ENCODE measurements at places on chromosomes 13 and 19.

DNA sequence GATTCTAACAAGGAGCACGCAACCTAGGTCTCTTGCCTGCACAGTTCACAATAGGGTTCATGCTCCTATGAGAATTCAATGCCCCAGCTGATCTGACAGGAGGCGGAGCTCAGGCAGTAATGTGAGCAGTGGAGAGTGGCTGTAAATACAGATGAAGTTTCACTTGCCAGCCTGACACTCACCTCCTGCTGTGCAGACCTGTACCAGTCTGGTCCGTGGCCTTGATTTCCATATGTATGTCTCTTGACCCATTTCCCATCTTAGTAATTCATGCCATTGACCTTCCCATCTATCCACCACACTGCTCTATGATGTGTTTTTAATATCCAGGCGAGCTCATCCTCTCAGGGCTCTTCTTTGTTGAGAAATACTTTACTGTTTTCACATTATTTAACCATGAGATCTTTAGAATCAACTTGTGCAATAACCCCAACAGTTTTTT, 95.2 kb downstream of the LRCH1 start:
- DNase-seq: no peak

- DNase-seq: no peak
These were observed 789.8 kb downstream of the SLITRK6 start for GRCh38 chr13:85009447-85009846.

DNA sequence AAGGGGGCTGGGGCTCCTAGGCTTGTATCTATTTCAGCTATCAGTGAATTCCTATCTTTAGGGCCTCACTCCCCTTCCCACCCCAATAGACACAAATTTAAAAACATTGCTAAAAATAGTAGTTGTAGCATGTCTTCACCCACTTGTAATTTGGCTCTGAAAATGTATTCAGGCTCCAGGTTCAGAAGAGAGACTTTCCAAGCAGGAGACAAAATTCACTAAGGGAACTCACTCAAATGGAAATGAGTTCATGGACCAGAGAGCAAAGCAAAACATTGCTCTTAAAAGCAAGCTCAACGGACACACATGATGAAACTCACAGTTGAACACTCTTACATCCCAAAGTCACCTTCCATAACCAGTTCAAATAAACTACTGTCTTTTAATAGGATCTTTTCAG, 36.8 kb downstream of the PHF11 start:
- no peak for DNase-seq

DNA sequence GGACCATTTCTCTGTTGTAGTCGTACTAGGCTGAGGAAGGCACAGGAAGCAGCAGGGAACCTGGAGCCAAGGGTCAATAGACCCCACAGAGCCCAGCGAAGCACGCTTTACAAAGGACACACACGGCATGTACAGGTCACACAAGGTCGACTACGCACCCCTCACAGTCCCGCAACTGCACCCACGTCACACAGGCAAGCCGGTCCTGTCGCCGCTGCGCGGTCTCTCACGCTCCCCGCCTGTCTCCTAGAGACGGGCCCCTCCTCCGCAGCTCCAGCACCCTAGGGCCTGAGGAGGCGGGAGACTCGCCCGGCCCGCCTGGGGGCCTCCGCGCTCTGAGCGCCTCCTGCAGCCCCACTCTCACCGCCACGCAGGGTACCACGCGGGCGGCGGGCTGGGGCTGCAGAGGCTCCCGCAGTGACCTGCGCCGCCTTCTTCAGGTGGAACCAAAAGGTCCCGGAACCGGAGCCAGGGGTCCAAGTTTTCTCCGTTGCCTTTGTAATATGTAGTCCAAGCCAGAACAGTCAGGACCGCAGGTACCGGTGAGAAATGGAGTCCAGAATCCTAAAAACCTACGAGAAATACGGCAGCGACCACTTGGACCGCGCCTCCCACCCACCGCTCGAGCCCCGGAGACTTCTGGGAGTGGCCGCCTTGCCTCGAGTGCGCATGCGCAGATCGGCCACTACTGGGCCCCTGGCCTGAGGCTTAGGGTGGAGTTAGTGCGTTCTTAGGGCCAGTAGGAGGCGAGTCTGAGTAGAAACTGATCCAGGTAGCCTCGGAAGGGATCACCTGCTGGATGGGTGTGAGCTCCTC, at the start of gene ZNF607:
Gene ZNF607, minus strand, starts transcription at position 651 of the 816 bp plus-strand sequence. CDS start 8,143 bp downstream, outside the sequence.
- peak; percentile 61 for DNase-seq

DNA sequence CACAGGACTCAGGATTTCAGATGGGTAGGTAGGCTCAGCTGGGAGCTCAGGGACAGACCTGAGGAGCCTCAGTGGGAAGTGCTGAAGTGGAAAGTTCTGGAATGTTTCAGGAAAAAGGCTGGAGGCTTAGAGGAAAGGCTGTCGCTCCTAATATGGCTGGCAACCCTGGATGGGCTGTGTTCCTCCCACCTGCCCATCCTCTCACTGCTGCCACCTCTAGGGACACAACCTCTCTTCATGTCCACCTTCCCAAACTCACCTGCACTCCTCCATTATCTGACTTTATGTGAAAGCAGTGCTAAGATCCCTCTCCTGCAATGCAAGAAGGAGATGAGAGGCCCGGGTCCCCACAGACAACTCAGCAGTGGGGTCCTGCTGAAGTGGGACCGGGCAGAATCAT, 5.8 kb upstream of the CEACAM21 start:
- no peak for DNase-seq

GRCh38 chr19:7471696-7472615, 16.9 kb downstream of the PEX11G start:
- no peak for DNase-seq

GRCh38 chr19:16428372-16429036, 43.3 kb downstream of the EPS15L1 start:
- no peak for DNase-seq

DNA sequence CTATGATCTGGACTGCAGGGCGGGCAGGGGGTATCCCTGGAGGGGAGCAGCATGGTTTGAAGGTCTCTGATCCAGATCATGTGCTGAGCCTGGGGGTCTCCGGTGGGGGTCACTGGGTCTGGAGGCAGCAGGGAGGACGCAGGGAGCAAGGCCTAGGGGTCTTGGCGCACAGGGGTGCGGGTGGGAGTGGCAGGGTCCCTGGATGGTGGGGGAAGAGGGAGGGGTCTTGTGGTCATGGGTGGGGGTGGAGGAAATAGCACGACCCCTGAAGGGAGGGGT, 1.9 kb downstream of the BTBD2 start:
- DNase-seq: no peak

GRCh38 chr13:108924134-108924533, 294.7 kb downstream of the MYO16 start:
- DNase-seq: no peak

GRCh38 chr19:51430221-51430620, 12.8 kb upstream of the SIGLEC10 start:
- no peak for DNase-seq

GRCh38 chr13:61316647-61317046, 99.0 kb downstream of the PCDH20 start:
- DNase-seq: no peak

- no peak for DNase-seq
These were observed 58.8 kb upstream of the KCTD15 start for GRCh38 chr19:33737681-33738371.

GRCh38 chr13:77362166-77362565, 35.3 kb upstream of the MYCBP2 start:
- DNase-seq: no peak

GRCh38 chr19:30288911-30289310, 83.3 kb upstream of the ZNF536 start:
- no peak for DNase-seq

GRCh38 chr19:42155796-42156195, 23.6 kb upstream of the POU2F2 start:
- no peak for DNase-seq

GRCh38 chr19:49614096-49614833, 23.3 kb downstream of the PRR12 start:
- no peak for DNase-seq

DNA sequence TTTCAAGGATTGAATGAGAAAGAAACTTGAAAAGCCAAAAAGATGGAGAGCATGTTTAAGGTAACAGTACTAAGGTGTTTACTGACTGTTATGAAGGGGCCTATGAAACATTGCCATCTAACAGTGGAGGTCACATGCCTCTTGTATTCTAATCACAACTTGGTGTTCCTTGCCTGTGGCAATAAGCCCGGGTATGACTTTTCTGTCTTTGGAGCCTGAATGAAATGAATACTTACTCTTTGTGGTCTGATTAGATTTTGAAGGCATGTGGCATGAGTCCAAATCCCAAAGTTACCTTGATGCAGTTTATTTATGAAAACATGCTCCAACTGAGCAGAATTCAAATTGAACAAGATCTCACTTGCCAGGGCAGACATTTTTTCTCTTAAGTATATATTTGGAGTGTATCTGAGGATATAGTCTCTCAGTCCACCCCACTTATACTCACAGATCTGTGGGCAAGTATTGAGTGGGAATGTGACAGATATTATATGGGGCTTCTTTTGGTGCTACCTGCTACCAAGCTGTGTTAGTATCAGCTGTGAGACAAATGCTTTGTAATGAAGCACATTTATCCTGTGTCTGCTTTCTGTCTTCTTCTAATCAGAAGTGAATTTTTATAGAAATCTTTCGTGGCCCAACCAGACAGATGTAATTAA, 67.5 kb downstream of the B3GLCT start:
- DNase-seq: no peak

GRCh38 chr19:40682431-40682964, 8.0 kb downstream of the NUMBL start:
- DNase-seq: no peak

DNA sequence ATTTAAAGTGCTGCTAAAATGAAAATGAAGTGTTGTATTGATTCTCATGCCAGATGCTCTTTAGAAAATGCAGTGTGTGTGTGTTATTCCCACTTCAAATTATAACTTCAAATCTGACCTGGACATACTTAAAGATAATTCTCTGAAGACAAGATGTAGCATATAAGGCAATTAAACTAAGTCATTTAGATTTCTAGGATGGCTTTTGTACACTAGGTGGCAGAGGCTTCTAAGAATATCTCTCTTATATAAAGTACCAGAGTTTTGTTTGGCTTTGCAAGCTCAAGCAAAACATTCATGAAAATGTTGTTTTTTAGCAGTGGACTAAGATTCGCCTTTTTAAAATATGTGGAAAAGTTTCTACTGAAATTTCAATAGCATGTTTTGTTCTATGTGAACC, 407.2 kb downstream of the GPC5 start:
- DNase-seq: no peak

DNA sequence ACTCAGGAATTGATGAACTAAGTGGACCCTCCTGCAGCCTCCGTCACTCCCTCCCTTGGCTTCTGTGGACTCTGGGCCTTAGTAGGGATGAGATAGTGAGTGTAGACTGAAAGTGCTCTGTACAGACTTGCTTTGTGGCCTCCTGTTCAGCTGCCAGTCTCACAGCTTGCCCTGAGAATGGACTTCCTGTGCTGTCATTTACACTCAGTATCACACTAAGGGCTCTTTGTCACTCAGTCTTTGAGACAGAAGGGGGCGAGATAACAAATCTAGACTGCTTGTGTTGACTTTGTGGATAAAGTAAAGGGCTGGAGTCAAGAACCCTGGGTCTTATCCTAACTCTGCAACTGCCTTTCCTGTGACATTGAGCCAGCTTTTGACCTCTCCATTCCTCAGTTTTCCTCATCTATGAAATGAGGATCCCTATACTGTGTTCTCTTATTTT, 21.0 kb upstream of the SPRY2 start:
- DNase-seq: no peak

DNA sequence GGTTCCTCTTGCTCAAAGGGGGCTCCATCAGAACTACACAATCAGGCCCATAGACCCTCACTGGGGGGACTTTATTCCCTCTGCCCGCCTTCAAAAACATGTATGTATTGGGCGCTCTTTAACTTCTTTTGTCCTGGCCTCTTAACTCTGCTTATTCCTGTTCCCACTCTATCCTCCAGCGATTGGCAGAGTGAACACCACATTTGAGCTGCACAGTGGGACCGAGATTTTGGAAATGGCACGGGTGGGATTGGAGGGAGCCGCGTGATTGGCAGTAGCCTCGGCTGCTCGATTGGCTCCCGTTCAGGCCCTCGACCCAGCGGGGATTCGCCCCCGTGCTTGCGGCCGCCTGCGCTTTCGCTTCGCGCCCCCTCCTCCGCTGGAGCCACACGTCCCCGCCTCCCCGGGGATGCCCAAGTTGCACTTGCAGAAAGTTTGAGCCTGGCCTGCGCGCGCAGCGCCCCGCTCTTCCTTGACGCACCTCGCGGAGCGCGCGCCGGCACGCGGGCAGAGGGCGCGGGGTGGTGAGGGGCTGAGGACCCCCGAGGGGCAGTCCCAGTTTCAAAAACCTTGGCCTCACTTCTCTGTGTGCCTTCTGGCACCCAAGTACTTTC, at the start of gene ZIC5:
Gene ZIC5, minus strand, starts transcription at position 192 of the 614 bp plus-strand sequence. Its CDS starts 164 bp downstream, at position 28.
- no peak for DNase-seq

GRCh38 chr13:23427881-23428528, 5.5 kb downstream of the SACS start:
- DNase-seq: no peak

GRCh38 chr19:19192910-19193423, 909 bp downstream of the RFXANK start:
- no peak for DNase-seq

DNA sequence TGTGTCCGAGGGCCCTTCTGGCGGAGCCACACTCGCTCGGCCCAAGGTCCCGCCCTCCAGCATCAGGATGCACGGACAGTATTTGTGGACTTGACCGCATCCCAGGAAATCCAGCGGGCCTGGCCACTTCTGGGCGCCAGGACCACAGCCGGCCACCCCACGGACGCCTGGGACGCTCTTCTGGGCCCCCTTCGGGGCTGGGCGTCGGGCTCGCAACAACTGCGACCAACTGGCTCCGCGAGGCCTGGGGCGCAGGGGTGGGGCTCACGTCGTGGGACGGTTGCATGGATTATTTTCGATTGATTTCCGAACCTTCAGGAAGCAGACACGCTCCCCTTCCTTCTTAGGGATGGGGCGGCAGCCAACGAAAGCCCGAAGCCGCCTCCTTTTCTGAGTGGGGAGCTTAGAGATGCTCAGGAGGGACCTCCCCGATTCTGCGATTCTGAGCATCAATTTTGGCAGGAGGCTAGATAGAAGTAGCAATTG, 521 bp upstream of the NUP58 start:
- no peak for DNase-seq

GRCh38 chr13:45299194-45299593, 41.8 kb downstream of the TPT1 start:
- no peak for DNase-seq

GRCh38 chr19:13849991-13850909, 26.7 kb upstream of the NANOS3 start:
- DNase-seq: peak; percentile 85

- DNase-seq: no peak
These were observed 15.1 kb upstream of the PTPRS start for GRCh38 chr19:5355693-5356092.

- DNase-seq: peak; percentile 27
These were observed 21.8 kb downstream of the NOSIP start for GRCh38 chr19:49558591-49558990.
